ENCODE measurements at places on chromosomes 6 and 20. TPM values are rescaled to one million over a fixed set of nuclear protein-coding genes. Genes with fewer than 3 reads are reported as not detected.

GRCh38 chr20:2038161-2038560 is 44.3 kb upstream of the PDYN start:
- no peak overlapping the region for H3K4me3 ChIP-seq
- DNase-seq: no peak
- H3K36me3 ChIP-seq: no peaks in the 10 kb centered on the region
- no peaks in the 10 kb centered on the region for H3K27me3 ChIP-seq

MLN gene
- not detected for total RNA-seq

DNA sequence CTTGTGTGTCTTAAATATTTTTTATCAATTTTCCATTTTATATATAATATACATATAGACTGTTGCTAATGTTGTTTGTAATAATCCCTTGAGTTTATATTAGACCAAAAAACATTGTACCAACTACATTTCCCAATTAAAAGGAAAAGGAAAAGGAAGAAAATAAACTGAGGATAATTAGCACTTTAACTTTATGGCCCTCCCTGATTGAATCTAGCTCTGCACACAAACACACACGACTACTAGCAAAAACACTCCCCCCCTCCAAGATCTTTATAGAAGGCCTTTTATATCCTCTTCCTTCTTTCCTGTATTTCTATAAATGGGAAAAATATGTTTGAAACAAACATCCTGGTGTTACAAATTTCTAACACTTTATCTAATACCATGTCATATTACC is 276.8 kb downstream of the NKAIN2 start:
- H3K27me3 ChIP-seq: no peaks in the 10 kb centered on the region
- H3K27ac ChIP-seq: no peak overlapping the region
- no peaks in the 10 kb centered on the region for H3K36me3 ChIP-seq
- DNase-seq: no peak
- no peaks in the 10 kb centered on the region for H3K4me1 ChIP-seq
- no peak overlapping the region for H3K4me3 ChIP-seq

DNA sequence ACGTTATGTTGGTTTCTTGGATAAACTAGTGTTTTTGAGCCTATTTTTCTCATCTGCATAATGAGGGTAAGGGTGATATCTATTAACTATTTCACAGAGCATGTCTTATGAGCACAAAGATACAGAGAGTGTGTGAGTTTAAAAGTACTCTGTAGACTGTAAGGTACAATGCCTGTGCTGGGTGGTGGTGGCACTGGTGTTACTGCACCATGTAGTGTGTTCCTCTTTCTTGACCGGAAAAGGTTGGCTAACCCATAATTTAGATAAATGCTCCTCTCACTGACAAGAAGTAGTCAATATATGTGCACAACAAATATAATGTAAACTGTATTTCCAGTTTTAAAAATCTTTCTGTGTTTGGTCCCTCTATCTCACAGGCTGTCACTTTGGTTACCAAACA is 116.2 kb upstream of the MMS22L start:
- no peaks in the 10 kb centered on the region for H3K27me3 ChIP-seq
- DNase-seq: no peak
- H3K36me3 ChIP-seq: no peaks in the 10 kb centered on the region
- H3K4me3 ChIP-seq: no peak overlapping the region
- H3K4me1 ChIP-seq: no peaks in the 10 kb centered on the region
- H3K27ac ChIP-seq: no peak overlapping the region

TMEM239 gene
- not detected for total RNA-seq

DNA sequence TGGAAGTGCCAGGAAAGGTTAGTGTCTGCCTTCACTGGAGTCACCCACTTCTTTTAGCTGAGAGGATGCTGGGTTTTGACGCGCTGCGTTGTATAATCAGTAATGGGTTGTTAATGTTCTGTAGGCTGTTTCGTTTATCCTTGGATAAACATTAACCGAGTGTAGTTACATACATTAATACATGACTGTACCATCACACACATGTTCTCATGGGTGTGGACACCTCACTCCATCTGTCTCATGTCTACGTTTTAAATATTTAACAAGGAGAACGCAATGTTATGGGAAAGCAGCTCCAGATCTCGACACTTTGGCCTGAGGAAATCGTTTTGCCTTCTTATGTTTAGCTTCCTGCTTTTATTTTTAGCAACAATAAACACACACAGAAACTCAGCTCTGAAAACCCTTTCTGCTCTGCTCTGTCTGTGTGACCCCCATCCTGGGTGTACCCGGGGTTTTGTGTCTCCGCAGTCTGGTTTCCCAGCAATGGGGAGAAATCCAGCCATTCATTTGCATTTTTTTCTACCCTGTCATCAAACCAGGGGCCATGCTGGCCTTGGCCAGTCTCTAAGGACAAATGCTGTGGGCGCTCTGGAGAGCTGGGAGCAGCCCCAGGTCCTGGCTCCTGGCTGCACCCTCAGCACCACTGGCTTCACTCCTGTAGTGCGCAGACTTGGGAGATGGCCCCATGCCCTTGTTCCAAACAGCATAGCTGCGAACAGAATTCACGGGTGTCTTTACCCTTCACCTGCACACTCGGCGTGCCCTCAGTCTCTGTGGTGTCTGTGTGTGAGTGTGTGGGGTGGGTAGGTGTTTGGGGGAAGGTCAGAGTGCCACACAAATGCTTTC is 110.8 kb downstream of the ERMARD start:
- no peaks in the 10 kb centered on the region for H3K27me3 ChIP-seq
- H3K4me1 ChIP-seq: no peaks in the 10 kb centered on the region
- no peak overlapping the region for H3K4me3 ChIP-seq
- H3K27ac ChIP-seq: no peak overlapping the region
- DNase-seq: no peak
- H3K36me3 ChIP-seq: no peaks in the 10 kb centered on the region

- no peak overlapping the region for H3K4me3 ChIP-seq
- H3K27ac ChIP-seq: no peak overlapping the region
- no peaks in the 10 kb centered on the region for H3K36me3 ChIP-seq
- DNase-seq: no peak
- peaks cover 7% of the 10 kb centered on the region for H3K27me3 ChIP-seq
Observed at GRCh38 chr20:32539026-32539816, 45.9 kb downstream of the NOL4L start.

DNA sequence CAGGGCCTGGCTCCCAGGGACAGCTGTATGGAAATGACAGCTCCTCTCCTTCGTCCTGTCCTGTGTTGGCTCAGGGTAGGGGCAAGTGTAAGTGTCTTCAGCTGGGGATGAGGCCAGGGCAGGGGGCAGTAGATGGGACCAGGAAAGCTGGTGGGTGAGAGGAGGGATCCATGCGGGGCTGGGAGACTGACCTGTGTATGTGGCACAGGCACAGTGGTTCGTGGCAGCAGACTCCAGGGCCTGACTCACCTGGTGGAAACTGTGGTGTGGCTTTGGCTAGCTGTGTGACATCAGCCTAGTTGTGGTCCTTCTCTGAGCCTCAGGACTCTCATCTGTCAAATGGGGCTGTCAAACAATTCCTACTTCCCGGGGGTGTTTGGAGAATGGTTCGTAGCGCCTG is 13.7 kb upstream of the SCRT2 start:
- H3K27ac ChIP-seq: no peak overlapping the region
- DNase-seq: no peak
- H3K27me3 ChIP-seq: peaks cover 16% of the 10 kb centered on the region
- no peak overlapping the region for H3K4me3 ChIP-seq

- no peaks in the 10 kb centered on the region for H3K4me1 ChIP-seq
- no peak overlapping the region for H3K27ac ChIP-seq
- H3K4me3 ChIP-seq: no peak overlapping the region
- DNase-seq: no peak
Observed at GRCh38 chr20:54416770-54417169, 58.6 kb upstream of the DOK5 start.

- no peak overlapping the region for H3K27ac ChIP-seq
- DNase-seq: no peak
- no peaks in the 10 kb centered on the region for H3K27me3 ChIP-seq
- no peaks in the 10 kb centered on the region for H3K36me3 ChIP-seq
Observed at GRCh38 chr6:1581120-1581991, 28.4 kb upstream of the FOXC1 start.

DNA sequence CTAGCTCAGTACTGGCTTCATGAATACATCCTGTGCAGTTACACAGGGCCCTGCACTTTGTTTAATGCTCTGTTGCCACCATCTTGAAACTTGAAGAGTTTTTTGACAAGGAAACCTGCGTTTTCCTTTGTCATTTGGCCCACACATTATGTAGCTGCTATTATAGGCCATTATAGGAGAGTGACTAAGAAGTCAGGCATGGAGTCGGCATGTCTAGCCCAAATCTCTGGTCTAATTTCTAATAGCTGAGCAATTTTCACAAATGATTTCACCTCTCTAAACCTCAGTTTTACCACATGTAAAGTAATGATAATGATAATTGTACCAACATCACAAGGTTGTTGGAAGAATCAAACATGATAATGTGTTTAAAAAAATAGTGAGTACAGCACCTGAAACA is 67.1 kb upstream of the MYLIP start:
- DNase-seq: no peak
- no peak overlapping the region for H3K4me3 ChIP-seq
- H3K36me3 ChIP-seq: no peaks in the 10 kb centered on the region
- no peak overlapping the region for H3K27ac ChIP-seq
- H3K27me3 ChIP-seq: no peaks in the 10 kb centered on the region

IMPG1 gene
- not detected for total RNA-seq

- H3K27ac ChIP-seq: no peak overlapping the region
- no peak for DNase-seq
- H3K36me3 ChIP-seq: no peaks in the 10 kb centered on the region
- no peaks in the 10 kb centered on the region for H3K27me3 ChIP-seq
- peaks cover 11% of the 10 kb centered on the region for H3K4me1 ChIP-seq
Observed at GRCh38 chr20:33785503-33785902, 25.6 kb upstream of the CHMP4B start.

GRCh38 chr6:3117912-3118352 is 579 bp upstream of the BPHL start:
- peak overlapping the region; percentile 95 for H3K4me3 ChIP-seq
- H3K36me3 ChIP-seq: peaks cover 6% of the 10 kb centered on the region
- DNase-seq: peak; percentile 54
- H3K27ac ChIP-seq: peak overlapping the region; percentile 95

DNA sequence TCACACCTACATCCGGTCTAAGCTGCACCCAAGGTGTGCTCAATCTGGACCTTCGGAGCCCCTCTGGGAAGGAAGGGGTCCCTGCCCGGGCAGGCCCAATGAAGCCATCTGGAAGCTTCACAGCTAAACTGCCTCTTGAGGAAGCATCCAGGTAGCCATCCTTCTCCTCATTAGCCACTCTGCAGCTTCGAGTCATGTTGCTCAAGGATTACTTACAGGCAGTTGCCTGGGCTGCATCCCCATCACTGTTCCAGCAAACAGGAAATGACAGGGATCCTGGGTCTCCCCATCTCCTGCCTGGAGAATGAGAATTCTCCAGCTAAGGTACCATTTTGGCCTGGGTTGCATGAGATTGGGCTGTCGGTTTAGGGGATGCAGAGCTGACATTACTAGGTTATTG is 91.7 kb downstream of the ERMARD start:
- DNase-seq: no peak
- H3K27me3 ChIP-seq: no peaks in the 10 kb centered on the region

DNA sequence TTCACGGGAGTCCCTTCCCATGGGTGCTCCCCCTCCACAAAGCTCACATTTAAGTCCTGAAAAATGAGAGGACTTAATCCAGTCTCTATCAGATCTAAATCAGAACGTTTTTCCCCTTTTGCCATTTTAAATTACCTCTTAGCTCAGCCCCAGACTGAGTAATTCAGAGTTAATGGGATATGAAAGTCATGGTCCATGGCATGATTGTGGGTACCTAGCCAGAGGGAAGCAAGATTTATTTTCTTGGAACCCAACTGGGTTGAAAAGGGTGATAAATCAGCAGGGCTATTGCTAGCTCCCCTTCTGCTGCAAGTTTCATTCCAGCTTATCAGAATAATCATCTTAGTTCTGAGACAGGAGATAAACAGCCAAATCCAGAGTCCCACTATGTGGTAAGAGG is 320.2 kb upstream of the CHD6 start:
- H3K27ac ChIP-seq: no peak overlapping the region
- no peaks in the 10 kb centered on the region for H3K36me3 ChIP-seq
- H3K27me3 ChIP-seq: no peaks in the 10 kb centered on the region
- H3K4me1 ChIP-seq: no peaks in the 10 kb centered on the region
- DNase-seq: no peak

DNA sequence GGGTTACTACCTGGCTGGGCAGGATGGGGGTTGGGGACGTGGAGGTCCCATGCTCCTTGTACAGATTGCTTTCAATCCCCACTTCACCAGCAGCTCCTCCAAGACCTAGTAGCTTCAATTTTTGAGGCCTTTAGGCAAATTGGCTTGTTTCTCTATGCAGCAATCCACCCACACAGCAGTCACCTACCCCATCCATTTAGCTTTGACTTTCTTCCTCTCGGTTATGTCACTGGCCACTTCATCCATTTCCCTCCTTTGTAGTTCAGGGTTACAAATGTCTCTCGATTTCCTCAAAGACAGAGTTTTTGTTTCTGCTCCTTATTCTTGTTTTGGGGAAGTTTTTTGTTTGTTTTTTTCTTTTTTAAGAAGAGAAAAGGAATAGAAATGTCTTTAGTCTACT is 33.4 kb upstream of the RSPO4 start:
- no peaks in the 10 kb centered on the region for H3K36me3 ChIP-seq
- no peaks in the 10 kb centered on the region for H3K27me3 ChIP-seq
- H3K4me1 ChIP-seq: no peaks in the 10 kb centered on the region
- no peak overlapping the region for H3K27ac ChIP-seq

CHRNA4 gene
- 0.82 TPM for total RNA-seq

DNA sequence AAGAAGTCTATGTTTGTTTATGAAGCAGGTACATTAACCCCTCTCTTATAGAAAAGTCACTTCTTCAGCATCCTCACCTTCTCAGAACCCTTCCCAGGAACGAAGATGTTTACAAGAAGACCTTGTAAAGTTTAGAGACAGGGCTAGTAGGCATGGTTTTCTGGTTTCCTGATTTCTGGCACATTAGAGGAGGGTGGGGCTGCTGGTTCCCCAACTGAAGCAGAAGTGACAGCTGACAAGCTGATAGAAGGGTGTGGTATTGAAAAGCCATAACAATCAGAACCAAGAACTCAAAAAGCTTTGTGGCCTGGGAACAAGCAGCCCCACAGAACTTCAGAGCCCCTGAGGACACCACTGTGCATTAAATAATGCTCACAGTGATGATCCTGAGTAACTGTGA is 91.2 kb downstream of the RTN4IP1 start:
- no peaks in the 10 kb centered on the region for H3K4me1 ChIP-seq
- H3K4me3 ChIP-seq: no peak overlapping the region
- H3K36me3 ChIP-seq: no peaks in the 10 kb centered on the region
- no peak for DNase-seq
- H3K27ac ChIP-seq: no peak overlapping the region

- H3K27ac ChIP-seq: no peak overlapping the region
- no peaks in the 10 kb centered on the region for H3K36me3 ChIP-seq
- no peak for DNase-seq
- no peak overlapping the region for H3K4me3 ChIP-seq
- no peaks in the 10 kb centered on the region for H3K4me1 ChIP-seq
Observed at GRCh38 chr20:43022081-43022480, 167.6 kb downstream of the PTPRT start.

FKBP1A gene
- 379 TPM for total RNA-seq

DNA sequence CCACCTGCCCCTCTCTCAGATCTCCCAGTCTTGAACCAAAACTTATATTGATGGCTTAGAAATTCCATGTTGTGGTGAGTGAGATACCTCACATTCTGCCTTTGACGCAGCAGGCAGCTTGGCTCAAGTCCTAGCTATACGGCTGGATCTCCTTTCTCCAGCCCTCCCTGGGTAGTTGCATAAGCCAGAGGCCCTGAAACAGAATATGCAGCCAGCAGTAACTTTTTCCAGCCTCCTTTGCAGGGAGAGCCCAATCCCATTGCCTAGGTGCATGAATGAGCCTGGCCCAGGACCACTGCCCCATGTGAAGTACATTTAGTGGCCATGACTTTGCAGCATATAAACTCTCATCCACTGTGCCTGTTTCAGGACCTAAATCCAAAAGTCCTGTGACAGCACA is 202.2 kb upstream of the CDYL start:
- DNase-seq: peak; percentile 68
- H3K27ac ChIP-seq: no peak overlapping the region
- no peak overlapping the region for H3K4me3 ChIP-seq
- no peaks in the 10 kb centered on the region for H3K36me3 ChIP-seq
- H3K27me3 ChIP-seq: no peaks in the 10 kb centered on the region

FAM110A gene
- 1.2 TPM for total RNA-seq

Data from astrocyte (in vitro differentiated cells and primary cell).